OCI-M1 (cell line): ENCODE measurements at places on chromosomes 6 and 20.

GRCh38 chr20:15927893-15928650 lies 645.2 kb downstream of the KIF16B start:
- DNase-seq = no peak

- DNase-seq = no peak
Measured at GRCh38 chr6:39419607-39420006, 97.1 kb upstream of the KCNK16 start.

DNA sequence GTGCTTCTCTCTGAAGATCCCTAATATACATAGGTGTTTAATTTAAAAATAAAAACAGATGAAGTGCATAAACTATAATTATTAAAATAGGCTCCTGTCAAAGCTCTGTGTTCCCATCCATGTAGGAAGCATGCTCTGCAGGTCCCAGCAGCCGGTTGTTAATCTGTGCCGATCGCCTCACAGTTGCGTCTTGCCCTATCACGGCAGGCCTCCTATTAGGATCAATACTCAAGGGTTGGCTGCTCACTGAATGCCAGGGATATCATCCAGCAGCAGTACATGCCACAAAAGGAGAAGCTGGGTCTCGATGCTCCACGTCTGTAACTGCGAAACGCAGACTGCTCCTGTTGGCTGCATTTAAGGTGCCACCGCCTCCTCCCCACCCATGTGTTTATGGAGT lies 369.8 kb downstream of the CDH4 start:
- DNase-seq = no peak

DNA sequence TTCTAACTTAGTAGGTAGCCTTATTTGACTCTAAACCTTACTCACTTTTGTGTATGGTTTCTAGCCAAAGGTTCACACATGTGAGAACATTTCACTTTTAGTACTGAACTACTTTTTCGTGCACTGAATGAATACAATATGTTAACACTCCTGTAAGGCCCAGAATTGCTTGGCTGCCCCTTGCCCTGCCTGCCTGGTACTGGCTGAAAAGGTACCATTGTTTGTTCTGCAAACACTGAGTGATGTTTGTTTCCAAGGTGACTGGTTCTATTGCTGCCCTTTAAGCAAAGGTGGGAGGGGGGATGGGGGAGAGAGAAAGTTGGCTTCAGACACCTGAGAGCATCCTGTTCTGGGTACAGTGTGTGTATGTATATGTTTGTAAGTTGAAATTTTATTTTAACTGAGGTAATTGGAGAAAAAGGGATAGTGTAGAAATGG lies 31.2 kb downstream of the RREB1 start:
- DNase-seq = no peak

DNA sequence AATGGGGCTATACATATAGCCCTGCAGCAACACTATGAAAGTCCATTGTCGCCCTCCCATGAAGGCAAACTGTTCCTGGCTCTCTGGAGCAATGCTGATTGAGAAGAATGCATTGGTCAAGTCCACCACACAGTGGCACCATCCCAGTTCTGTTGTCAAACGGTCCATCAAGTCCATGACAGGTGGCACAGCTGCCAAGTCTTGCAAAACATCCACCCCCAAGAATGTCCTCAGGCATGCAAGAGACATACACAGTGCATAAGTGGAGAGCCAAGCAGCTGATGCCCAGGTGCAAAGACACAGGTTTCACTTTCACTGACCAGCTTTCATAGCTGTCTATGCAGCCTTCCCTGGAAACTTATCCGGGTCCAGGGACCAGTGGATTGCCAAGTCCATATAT lies 17.5 kb downstream of the ZNF391 start:
- no peak for DNase-seq

- no peak for DNase-seq
Measured at GRCh38 chr6:45687570-45687969, 309.8 kb upstream of the SUPT3H start.

- no peak for DNase-seq
Measured at GRCh38 chr20:19711126-19711525, 46.9 kb upstream of the RIN2 start.

DNA sequence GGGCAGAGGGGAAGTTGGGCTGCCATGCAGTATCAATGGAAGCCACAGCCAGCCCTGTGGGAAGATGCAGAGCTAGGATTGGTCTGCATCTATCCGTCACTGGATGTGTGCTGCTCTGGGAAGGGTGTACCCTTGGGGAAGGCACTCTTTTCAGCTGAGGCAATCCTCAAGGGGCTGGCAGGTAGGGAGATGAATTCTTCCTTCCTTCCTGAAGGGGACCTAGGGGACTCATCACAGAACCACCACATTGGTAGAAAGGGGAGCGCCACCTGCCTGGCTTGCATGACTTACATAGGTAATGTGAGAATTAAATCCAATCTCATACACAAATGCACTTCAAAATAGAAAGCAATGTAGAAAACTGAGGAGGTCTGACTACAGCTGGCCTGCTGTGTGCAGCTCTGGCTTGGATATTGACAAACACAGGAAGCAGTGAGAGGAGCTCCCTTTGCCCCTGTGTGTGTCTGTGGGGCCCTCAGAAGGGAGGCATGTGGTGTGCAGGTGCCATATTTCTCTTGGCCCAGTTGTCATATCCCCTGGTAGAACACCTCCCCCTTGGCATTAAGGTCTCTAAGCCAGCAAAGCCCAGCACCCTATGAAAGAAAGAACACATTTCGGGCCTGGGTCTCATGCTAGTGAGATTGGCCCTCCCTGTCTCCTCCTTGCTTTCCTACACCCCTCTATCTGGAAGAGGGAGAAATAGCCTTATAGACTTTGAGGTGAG lies 260.3 kb upstream of the MOCS1 start:
- no peak for DNase-seq

DNA sequence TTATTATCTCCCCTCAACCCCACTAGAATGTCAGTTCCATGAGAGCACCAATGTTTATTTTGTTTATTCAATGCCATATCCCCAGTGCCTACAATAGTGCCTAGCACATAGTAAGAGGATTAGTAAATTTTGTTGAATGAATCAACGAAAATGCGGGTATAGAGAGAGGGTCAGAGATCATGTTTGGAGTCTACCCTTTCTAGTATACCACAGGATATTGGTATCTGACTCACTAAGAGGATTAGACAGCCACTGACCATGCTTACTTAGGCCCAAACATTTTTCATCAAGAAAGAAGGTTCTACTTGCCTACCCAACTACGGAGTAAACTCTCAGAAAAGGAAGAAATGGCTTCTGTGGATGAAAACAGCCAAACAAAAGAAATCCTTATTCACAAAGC lies 356.8 kb downstream of the BTBD9 start:
- DNase-seq = no peak

GRCh38 chr6:82113231-82113630 lies 134.3 kb downstream of the IBTK start:
- no peak for DNase-seq

DNA sequence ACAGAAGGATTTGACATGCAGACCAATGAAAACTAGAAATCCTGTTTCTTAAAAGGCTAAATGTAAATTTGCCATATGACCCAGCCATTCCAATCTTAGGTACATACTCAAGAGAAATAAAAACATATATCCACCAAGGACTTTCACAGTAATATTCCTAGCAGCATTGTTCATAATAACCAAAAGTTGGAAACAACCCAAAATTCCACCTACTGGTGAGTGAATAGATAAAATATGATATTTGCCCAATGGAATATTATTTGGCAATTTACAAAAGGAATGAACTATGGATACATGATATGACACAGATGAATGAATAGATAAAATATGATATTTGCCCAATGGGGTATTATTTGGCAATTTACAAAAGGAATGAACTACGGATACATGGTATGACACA lies 22.7 kb downstream of the MTCL3 start:
- DNase-seq = no peak

DNA sequence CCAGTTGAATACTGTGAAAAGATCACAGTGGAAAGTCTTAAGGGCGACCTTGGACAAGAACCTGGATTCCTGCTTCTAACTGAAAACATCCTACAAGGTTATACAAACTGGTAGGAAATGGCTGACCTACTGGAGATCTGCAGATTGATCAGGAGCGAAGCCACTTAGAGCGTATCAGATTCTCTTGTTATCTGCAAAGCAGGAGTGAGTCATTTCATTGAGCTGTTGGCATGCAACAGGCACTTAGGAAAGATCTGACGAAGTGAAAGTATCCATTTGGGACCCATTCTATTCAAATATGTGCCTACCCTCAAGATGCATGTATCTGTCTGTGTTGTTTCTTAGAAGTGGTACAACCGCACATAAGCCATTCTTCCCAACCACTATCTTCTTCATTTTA lies 131.2 kb upstream of the RIN2 start:
- DNase-seq = peak; percentile 43

GRCh38 chr6:137733372-137733771 lies 133.7 kb upstream of the TNFAIP3 start:
- DNase-seq = no peak

- no peak for DNase-seq
Measured at GRCh38 chr6:134230087-134230700, 87.7 kb downstream of the SGK1 start.

DNA sequence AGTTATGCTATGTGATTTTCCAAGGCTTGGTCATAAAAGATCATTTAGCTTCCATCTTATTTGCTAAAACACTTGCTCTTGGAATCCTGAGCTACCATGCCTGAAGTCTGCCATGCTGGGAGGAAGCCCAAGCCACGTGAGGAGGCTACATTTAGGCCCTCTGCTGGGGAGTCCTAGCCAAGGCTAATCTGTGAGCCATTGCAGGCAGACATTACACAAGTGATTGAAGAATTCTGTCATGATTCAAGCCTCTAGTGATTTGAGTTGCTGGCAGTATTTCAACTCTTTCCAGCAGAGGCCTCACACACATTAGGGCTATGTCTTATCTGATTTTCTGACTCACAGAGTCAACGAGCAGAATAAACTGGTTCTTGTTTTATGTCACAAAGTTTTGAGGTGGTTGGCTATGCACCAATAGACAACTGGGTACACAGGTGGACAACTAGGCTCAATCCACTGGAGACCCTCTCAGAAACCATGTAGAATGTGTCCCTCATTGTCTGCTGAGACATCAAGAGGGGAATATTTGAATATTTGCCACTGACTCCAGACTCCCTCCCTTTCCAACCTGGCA lies 227.2 kb upstream of the SULF2 start:
- DNase-seq = peak; percentile 13

GRCh38 chr6:136921936-136922684 lies at the start of gene SLC35D3:
TSS of gene SLC35D3 (plus strand) at chr6:136922301. CDS start at chr6:136922429, 128 bp downstream.
- no peak for DNase-seq

DNA sequence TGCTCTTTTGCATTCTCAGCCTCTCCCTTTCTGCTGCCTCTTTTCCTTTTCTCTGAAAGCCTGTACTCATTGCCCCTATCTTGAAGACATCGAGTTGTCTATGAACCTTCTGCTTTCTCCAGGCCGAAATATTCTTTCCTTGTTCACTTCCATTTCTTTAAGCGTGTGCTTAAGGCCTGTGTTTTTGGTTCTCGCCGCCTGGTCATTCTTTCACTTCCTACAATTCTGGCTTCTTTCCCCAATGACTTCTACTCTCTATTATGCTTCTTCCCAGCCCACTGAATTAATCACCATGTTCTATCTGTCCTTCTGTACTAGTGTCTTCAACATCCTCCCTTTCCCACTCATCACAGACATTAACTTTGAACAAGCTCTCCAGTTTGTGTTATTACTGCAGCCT lies 69.6 kb downstream of the C6orf52 start:
- DNase-seq = no peak

DNA sequence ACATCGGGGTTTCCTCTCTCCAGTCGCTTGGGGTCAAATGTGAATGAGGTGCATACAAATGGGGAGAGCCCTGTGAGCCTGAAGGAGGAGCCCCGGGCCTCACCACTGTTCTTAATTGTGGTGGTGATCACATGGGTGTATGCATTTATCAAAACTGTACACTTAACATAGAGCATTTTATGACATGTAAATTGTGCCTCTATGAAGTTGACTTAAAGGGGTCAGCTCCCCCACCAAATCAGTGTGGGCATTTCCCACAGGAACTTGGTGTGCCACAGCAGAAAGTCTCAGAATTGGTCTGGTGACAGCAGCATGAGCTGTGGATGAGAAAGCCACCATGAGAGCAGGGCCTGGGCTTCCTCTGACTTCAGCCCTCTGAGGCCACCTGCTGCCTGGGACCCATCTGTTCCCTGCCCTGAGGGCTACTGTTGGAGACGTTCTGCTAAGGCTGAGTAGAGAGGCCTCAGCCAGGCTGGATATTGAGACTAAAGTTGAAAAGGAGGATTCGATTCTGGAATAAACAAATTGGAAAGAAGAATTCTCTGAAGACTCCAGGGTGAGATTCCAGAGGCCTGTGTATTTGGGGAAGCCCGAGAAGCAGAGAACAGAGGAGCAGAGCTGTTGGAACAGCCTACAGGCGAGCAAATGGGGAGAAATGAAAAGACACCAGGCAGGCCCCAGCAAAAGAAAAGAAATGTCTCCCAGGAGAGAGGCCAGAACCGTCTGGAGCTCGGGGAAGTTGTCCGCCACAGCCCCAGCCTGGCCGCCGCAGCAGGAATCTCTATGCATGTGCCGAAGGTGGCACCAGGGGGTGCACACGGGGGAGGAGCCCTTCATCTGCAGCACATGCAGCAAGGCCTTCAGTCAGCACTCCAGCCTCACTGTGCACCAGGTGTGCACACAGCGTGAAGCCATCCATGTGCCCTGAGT lies 37.6 kb upstream of the XRN2 start:
- DNase-seq = no peak

DNA sequence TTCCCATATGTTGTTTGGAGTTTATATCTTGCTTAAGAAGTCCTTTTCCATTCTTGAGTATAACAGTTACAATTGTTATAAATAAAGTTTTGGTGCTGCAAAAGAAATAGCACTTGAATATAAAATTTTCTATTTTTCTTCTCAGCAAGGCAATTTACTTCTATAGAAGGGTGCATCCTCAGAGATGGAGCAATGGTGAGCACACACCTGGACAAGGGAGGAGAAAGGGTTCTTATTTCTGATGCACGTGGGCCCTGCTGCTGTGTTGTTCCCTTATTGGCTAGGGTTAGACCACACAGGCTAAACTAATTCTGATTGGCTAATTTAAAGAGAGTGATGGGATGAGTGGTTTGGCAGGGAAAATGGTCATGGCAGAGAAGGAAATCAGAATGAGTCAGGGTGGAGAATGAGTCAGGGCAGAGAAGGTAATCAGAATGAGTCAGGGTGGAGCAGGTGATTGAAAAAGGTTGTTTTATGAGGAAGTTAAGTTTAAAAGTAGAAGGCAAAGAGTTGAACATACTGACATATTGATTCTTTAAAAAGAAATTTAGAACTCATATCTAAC lies 38.0 kb downstream of the CST8 start:
- DNase-seq = no peak

DNA sequence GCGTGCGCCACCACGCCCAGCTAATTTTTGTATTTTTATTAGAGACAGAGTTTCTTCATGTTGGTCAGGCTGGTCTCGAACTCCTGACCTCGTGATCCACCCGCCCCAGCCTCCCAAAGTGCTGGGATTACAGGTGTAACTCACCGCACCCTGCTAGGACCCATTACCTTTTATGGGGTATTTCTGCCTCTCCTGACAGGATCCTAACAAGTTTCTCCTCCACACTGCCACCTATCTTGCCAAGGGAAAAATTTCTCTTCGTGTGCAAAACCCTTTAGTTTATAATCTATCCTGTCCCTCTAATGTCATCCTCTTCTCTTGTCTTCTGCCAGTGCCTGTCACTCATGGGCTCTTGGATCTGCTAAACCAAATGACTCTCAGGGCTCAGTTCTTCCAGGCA lies 1.9 kb downstream of the STMND1 start:
- DNase-seq = peak; percentile 15

- no peak for DNase-seq
Measured at GRCh38 chr6:56904068-56904467, 50.8 kb upstream of the BEND6 start.
